ENCODE measurements at places on chromosomes 7 and 10.

- DNase-seq: no peak
These were observed 5.0 kb downstream of the NIPSNAP2 start for GRCh38 chr7:55969391-55969790.

DNA sequence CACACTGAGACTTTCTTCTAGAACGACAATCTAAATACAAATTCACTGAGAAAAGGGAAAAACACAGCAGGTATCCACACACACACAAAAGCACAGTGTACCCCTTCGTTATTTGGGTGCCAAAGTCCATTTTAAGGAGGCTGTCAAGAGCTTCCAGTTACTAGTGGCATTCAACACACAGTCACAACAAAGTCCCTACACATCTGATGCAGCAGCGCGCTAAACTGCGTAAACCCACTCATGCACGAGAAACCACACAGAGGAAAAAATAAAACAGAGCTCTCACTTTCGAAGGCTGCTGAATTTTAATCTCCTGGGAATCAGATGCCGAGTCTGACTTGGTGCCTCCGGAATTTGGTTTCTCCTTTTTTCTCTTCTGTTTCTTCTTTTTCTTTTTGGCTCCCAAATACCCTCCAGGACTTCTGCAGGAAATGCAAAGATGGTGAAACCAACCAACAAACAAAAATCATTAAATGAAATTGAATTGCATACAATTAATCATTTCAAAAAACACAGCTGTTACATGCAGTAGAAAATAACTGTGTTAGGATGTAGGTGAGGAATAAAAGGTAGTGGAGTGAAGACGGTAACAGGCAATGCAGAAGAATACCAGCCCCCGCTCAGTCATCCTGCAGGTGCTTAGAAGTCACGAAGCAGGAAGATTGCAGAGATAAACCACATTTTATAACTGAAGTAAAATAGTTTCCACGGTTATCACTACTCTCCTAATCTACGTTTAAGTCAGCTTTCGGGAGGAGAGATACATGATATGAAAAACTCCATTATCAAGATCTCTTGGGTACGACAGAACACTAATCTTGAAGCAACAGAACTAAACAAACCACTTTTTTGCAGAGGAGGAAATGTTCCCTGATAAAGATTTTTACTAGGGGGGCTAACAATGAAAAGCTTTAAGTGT is 27.1 kb downstream of the NMT2 start:
- no peak for DNase-seq

DNA sequence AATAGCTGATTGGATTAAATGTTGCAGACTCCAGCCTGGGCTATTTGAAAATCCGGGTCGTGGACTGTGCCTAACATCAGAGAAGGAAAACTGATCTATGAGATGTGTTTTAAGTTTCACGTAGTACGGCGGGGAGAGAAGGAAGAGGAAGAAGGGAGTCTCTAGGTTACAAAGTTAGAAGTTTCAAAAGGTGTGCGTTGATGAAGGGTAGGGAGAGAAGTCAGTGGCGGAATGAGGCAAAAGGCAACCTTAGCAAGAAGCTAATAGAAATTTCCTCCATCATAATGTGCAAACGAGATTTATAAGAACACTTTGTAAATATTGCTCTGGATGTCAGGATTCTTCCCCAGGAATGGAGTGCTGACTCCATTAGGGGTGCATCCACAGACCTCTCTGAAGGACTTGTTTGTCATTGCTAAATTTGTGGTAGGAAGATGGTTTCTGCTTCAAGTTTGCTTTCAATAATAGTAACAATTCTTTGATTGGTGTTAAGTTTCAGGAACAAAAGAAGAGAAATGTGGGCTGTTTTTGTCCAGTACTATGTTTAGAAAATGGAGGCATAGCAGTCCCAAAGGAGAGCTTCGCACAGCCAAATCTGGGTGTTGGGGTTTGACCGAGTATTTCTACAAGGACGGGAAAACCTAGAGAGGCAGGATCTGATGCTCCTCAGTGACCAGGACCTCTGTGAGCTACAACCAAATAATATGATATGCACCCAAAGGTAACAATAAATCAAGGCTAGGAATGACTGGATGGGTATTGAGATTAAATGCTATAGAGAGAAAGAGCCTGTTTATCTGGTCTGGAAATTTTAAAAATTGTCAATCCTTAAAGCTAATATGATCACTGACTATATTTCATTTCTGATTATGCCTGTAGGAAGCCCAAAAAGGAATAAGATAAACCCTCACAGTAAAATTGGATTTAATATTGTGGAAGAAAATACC is 8.2 kb downstream of the TWIST1 start:
- DNase-seq: no peak

DNA sequence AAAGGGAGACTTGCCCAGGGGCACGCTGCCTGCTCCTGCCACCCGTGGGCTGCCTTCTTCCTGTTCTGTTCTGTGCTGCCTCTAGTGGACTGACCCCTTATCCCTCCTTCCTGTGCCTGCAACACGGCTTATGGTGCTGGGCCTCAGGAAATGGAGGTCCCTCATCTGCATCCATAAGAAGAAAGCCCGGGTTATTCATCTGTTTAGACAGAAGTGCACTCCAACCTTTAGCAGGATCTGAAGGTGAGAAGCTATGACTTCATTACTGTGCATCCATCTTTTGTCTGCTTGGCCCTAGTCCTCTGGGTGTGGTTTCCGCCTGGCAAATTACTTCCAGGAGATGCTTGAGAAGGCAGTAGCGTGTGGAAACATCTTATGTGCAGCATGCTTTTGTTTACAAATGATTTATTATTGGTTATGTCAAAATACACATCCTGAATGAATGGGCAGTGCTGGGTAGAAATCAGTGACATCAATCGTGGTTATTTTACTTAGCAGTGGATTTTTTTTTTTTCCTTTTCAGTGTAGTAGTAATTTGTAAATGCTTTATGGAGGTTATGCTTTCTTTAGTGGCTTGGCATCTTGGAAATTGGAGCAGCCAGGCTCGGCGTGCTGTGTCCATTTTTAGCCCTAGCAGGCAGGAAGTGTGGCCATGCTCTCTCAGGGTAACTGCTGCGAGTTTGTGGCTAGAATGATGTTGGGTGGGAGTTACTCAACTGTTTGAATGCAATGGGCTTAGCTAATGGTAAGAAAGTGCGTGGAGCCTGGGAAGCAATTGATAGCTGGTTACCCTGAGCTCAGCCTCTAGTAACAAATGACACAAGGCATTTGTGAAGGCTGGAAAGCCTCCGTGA is 12.7 kb downstream of the PTPRE start:
- DNase-seq: no peak

DNA sequence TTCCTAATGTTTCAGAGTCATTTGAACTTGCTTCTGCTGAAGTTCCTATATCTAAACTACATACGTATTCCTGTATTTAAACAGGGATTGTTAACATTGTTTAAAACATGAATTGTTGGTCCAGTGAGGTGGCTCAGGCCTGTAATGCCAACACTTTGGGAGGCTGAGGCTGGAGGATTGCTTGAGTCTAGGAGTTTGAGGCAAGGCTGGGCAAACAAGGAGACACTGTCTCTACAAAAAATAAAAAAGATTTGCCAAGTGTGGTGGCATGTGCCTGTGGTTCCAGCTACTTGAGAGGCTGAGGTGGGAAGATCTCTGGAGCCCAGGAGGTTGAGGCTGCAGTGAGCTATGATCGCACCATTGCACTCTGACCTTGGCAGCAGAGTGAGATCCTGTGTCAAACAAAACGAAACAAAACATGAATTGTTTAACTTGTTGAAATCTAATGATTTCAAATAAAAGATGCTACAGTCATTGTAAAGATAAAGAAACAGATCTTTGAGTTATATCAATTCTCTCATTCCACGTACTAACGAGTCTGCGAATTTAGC is 809.4 kb downstream of the TYW1 start:
- DNase-seq: no peak
